ENCODE measurements at places on chromosomes 2 and 18.

DNA sequence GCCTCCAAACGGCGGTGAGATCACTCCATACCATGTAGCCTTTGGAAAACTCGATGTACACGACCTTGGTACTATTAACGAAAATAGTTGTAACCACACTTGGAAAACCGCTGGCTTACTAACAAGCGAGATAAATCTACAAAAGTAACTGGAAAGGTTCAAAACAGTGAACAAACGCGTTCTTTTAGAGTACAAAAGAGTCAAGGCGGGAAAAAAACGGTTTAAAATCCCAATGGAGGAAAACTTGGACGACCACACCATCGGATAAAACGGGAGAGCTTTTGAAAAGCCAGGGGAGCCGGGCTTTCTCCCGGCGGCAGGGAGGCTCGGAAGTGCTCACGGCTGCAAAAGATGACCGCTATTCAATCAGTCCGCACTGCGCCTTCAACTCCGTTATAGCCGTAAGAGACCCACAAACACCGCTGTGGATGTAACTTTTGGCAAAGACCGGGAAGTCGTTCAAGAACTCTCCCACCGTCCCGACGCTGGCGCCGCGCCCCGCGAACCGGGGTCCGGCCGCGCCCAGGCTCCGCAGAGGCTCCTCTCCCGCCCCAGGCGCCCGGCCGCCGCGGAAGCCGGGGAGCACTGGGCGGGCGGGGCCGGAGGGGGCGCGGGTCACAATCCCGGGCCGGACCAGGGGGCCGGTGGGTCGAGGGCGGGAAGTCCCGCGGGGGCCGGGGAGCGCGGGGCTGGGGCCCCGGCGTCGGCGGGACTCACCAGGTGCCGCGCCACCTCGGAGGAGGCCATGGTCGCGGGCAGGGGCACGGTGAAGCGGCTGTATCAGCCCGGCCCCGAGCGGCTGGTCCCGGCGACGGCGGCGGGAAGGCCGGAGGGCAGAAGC, 465 bp downstream of the SEPTIN10 start:
- no peak for DNase-seq

DNA sequence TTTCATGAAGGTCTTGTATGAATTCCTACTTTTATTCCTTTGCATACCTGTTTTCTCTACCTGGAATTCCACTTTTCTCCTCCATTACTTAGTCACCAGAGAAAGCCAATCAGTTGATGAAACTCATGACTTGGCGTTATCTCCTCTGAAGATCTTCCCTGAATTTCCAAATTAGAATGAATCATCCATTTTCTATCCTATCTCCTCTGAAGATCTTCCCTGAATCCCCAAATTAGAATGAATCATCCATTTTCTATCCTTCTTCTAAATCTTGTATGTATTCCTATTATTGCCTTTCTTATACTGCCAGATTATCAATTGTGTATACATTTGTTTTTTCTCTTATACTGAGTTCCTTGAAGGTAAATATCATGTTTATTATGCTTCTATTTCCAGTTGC, 440.4 kb downstream of the CCDC85A start:
- no peak for DNase-seq

DNA sequence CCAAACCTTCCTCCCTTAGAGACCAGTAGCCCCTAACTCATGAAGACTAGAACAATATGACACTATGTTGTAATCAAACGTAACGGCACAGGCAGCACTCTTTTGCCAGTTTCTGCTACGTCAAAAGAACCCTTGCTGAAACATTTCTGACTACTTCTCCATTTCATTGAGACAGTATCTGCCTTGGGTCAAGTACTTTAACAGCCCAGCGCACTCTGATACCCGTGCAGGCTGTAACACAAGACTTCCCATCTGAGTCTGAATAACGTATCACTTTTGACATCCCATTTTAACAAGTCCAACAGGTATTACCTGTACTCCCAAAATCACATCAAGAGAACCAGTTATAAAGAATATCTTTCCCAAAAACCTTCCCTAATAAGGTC, 38.4 kb downstream of the TBC1D8 start:
- no peak for DNase-seq

GRCh38 chr2:48144777-48145176, 238.5 kb upstream of the FBXO11 start:
- DNase-seq = peak; percentile 5

All from NCI-H146 (cell line).